ENCODE measurements at places on chromosomes 7 and 10.
A peak's percentile ranks its signal among the peaks of the same experiment; 100 is the strongest.

DNA sequence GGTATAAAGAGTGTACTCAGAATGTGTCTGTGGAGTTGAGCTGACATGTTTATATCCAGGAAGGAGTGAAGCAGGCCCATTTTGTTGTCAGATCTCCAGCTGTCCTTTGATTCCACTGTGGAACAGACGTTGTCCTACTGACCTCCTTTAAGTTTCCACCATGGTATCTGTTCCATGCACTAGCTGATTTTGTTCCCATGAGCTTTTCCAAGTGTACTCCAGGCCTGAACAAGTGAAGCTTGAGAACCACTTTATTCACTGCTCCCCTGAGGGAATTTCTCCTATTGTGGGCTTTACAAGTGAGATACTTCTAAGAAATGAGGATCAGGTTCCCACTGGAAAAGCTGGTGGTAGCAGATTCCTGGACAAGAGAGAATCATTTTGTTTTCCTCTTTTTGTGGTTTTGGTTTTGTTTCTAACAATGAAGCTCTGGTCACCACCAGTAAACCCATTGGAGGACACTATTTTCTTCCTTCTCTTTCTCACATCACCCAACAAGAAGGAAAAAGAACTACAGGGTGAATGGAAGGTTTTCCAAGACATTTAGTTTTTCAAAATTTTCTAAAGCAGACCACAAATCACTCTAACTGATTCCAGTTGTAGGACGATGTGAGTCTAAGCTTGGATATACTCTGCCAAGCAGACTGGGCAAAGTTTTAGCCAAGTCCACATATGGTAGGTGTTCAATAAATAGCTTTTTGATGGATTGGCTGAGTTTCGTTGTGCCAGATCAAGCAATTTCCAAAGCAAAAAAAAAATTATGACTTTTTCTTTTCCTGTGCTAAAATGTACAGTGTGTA, 144.2 kb downstream of the JCAD start:
- no peaks in the 10 kb centered on the region for H3K27me3 ChIP-seq
- DNase-seq = no peak
- H3K4me3 ChIP-seq = no peak overlapping the region
- H3K27ac ChIP-seq = no peak overlapping the region

GRCh38 chr10:111390813-111391563, 314.2 kb downstream of the ADRA2A start:
- no peak overlapping the region for H3K4me3 ChIP-seq
- no peak overlapping the region for H3K27ac ChIP-seq
- DNase-seq = no peak
- no peaks in the 10 kb centered on the region for H3K36me3 ChIP-seq

- H3K27ac ChIP-seq = no peak overlapping the region
- no peak overlapping the region for H3K4me3 ChIP-seq
- no peaks in the 10 kb centered on the region for H3K27me3 ChIP-seq
- DNase-seq = no peak
- no peaks in the 10 kb centered on the region for H3K4me1 ChIP-seq
- no peaks in the 10 kb centered on the region for H3K36me3 ChIP-seq
Observed at GRCh38 chr7:46613551-46613950, 692.5 kb upstream of the IGFBP3 start.

DNA sequence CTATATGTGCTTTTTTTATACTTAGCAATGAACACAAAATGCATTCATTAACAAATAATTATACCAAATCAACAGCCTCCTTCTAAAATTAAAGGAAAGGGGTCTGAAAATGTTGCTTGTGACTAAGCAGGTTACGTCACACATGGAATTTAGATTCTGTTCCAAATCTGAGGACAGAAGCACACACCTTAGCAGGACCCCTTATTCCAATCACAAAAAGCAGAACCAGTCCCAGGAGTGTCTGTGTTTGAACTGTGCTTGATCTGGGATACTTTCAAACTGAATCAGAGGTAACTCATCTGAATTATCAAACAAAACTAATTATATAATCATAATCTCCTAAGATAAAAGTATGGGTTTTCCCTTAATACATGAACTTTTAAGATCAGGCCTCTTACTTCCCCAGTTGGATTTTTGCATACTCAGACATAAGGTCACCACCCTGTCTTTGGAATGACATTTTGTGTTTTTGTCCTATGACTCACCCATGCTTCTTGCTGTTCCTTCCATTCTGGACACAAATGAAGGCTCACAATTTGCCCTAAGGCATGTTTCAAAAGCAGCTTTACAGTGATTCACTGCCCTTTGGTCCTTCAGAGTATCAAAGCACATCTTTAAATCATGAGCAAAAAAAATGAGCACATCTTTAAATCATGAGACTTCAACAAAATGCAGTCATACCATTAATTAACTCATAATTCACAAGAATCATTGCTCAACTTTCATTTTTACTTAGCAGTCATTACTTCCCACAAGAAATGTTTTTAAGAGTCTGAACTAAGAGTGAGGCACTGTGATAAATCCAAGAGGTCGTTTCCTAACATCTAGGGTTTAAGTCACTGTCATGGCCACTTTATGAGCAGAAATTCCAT, 35.5 kb downstream of the SEMA3C start:
- no peaks in the 10 kb centered on the region for H3K36me3 ChIP-seq
- H3K4me1 ChIP-seq = peaks cover 8% of the 10 kb centered on the region
- H3K27ac ChIP-seq = no peak overlapping the region
- no peak for DNase-seq
- H3K4me3 ChIP-seq = no peak overlapping the region

GRCh38 chr10:71161425-71161824, 50.9 kb upstream of the UNC5B start:
- no peak overlapping the region for H3K4me3 ChIP-seq
- 0 out of 2 replicates have a peak, but pooled peaks cover 6% of the 10 kb centered on the region for H3K4me1 ChIP-seq
- H3K36me3 ChIP-seq = no peaks in the 10 kb centered on the region
- peaks cover 22% of the 10 kb centered on the region for H3K27me3 ChIP-seq
- DNase-seq = no peak
- H3K27ac ChIP-seq = no peak overlapping the region

DNA sequence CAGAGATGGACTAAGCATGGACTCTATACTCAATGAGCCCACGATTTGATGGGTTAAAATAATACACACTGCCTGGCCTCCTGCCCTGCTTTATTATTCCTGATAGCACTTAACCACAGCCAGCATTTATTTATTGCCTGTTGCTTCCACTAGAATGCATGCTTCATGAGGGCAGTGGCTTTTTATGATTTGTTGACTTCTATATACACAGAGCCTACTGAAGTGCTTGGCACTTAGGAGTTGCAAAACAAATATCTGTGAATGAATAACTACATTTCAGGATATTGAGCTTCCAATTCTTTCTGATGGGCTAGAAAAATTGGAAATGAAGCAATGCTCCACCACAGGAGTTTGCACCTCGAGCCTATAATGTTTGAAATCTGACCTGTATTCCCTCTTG, 513.6 kb upstream of the ZMIZ1 start:
- H3K36me3 ChIP-seq = no peaks in the 10 kb centered on the region
- H3K4me3 ChIP-seq = no peak overlapping the region
- H3K4me1 ChIP-seq = peaks cover 65% of the 10 kb centered on the region
- no peak overlapping the region for H3K27ac ChIP-seq
- H3K27me3 ChIP-seq = peaks cover 12% of the 10 kb centered on the region
- no peak for DNase-seq

- no peak for DNase-seq
- no peaks in the 10 kb centered on the region for H3K27me3 ChIP-seq
- H3K4me1 ChIP-seq = peaks cover 5% of the 10 kb centered on the region
Observed at GRCh38 chr10:118108194-118109026, 61.7 kb upstream of the RAB11FIP2 start.

DNA sequence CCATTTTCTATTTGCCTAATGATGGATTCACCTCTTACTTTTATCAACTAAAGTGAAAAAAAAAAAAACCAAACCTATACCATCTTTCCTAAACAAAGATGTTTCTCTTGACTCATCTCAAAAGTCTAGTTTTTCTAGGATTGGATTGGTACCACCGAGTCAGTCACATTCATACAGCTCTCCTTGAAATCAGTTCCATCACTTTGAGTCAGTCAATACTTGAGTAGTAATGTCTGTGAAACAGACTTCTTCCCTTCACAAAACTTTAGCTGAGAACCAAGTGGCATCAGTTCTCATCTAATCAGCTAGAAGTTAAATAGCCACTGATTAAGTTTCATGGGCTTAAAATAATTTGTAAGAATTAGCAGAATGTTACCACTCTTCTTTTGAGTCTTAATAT, 13.3 kb downstream of the CDK6 start:
- H3K4me1 ChIP-seq = peaks cover 66% of the 10 kb centered on the region
- no peaks in the 10 kb centered on the region for H3K36me3 ChIP-seq
- no peak for DNase-seq
- no peak overlapping the region for H3K27ac ChIP-seq

GRCh38 chr10:17430647-17431355, 23.6 kb downstream of the ST8SIA6 start:
- H3K27me3 ChIP-seq = no peaks in the 10 kb centered on the region
- peaks cover 18% of the 10 kb centered on the region for H3K4me1 ChIP-seq
- peak; percentile 76 for DNase-seq

DNA sequence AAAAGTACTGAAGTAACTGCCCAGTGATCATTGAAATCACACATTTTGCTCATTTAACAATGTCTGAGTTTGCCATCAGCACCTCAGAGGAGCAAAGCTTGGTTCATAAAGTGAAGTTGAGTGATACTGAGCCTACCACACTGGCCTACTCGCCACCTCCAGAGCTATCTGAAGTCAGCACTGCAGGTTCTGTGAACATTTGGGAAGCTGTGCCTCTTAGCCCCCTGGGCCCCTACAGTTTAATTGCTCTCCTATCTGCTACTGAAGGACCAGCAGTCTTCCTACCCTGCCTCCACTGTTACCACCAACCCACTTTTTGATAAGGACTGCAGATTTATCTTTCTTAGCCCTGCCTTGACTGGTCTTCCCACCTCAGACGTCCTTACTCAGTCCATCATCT, 2.0 kb upstream of the SEMA4G start:
- H3K36me3 ChIP-seq = no peaks in the 10 kb centered on the region
- no peaks in the 10 kb centered on the region for H3K27me3 ChIP-seq
- H3K27ac ChIP-seq = no peak overlapping the region
- no peak for DNase-seq

- no peak for DNase-seq
- no peaks in the 10 kb centered on the region for H3K27me3 ChIP-seq
- no peak overlapping the region for H3K27ac ChIP-seq
- no peak overlapping the region for H3K4me3 ChIP-seq
Observed at GRCh38 chr10:78434886-78435285, 401.2 kb downstream of the RPS24 start.

GRCh38 chr10:7610651-7611389, 55.9 kb downstream of the ITIH5 start:
- H3K4me3 ChIP-seq = no peak overlapping the region
- no peak overlapping the region for H3K27ac ChIP-seq
- no peaks in the 10 kb centered on the region for H3K27me3 ChIP-seq
- H3K36me3 ChIP-seq = no peaks in the 10 kb centered on the region
- no peak for DNase-seq

DNA sequence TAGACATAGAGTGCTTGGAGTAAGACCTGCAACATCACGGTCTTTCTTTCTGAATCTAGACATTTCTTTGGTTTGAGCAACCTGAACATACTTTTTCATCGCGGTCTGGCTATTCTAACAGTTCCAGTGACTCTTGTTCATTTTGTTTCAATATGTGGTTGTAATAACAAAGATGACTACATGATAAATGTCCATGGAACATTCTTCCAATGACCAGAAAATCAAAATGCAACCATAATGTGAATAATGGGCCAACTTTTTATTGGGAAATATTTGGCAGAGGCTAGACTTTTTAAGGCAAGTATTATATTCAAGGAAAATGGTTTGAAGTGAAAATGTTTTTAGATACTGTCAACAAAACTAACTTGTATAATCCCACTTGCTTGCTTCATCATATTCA, 282.5 kb downstream of the INHBA start:
- no peak overlapping the region for H3K4me3 ChIP-seq
- H3K27me3 ChIP-seq = no peaks in the 10 kb centered on the region
- no peak overlapping the region for H3K27ac ChIP-seq
- H3K4me1 ChIP-seq = peaks cover 9% of the 10 kb centered on the region
- H3K36me3 ChIP-seq = no peaks in the 10 kb centered on the region

DNA sequence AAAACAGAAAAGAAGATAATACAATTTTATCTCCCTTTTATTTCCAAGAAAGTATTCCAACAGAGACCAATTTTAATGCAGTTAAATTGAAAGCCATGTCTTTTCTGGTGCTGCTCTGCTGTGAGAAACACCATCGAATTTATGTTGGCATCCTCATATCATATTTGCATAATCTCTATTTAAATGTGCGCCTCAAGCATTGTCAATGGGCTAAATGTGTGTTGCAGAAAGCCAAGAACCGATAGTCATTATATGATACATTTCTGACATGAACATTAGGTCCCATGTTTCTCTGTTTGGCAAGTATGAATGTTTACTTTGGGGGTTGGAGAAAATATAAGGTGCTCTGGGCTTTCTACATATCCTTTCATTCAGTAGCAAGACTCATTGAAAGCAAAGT, 1023.5 kb upstream of the CELF2 start:
- H3K4me1 ChIP-seq = peaks cover 9% of the 10 kb centered on the region
- no peak overlapping the region for H3K27ac ChIP-seq
- no peak for DNase-seq

DNA sequence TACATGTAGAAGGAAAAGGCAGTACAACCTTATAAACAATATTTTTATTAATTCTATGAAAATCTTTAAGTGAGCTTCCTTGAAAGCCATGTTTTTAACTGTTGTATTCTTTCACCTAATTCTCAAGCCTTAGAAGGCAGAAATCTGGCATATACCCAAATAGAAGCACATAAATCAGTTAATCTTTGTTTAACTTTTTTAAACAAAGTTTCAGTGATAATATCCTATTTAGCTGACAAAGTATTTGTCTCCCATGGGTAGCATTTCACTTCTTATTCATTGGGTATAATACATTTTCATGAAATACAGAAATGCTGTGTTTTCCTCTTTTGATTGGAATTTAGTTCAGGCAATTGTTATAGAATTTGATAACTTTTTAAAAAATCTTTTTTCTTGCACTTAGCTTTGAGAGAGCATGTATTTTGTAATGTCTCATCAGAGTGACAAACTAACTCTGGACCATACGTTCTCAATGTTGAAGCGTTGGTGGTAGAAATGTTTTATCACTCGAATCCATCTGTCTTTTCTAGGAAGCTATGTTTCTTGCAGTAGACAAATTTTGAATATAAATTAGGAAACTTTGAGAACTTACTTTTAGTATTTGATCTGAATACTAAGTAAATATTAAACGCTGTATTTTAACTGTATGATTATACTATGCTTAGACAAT, 78.1 kb downstream of the CREM start:
- no peaks in the 10 kb centered on the region for H3K36me3 ChIP-seq
- no peak overlapping the region for H3K27ac ChIP-seq
- H3K27me3 ChIP-seq = no peaks in the 10 kb centered on the region
- H3K4me3 ChIP-seq = no peak overlapping the region
- H3K4me1 ChIP-seq = peaks cover 21% of the 10 kb centered on the region

DNA sequence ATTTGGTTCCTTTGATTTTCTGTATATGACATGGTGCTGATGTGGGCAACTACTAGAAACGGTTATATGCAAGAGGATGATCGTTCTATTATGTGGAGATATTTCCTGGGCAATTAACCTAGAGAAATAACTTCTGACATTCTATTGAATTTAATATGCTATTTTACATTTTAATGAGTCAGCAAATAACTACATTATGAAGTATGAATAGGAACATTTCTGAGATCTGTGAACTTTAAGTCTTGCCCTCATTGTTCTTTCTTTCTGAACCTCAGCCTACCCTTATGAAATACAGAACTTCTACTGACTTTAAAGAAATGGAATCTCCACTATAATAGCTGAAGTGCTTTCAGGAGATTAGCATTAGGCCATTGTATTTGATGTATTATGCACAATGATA, 59.6 kb downstream of the ZNF800 start:
- H3K4me1 ChIP-seq = no peaks in the 10 kb centered on the region
- peaks cover 32% of the 10 kb centered on the region for H3K27me3 ChIP-seq
- H3K4me3 ChIP-seq = no peak overlapping the region
- H3K36me3 ChIP-seq = no peaks in the 10 kb centered on the region
